ENCODE measurements at places on chromosomes 12 and 14.

- peak; percentile 14 for DNase-seq
These were observed 84.4 kb downstream of the C2CD5 start for GRCh38 chr12:22459838-22460490.

DNA sequence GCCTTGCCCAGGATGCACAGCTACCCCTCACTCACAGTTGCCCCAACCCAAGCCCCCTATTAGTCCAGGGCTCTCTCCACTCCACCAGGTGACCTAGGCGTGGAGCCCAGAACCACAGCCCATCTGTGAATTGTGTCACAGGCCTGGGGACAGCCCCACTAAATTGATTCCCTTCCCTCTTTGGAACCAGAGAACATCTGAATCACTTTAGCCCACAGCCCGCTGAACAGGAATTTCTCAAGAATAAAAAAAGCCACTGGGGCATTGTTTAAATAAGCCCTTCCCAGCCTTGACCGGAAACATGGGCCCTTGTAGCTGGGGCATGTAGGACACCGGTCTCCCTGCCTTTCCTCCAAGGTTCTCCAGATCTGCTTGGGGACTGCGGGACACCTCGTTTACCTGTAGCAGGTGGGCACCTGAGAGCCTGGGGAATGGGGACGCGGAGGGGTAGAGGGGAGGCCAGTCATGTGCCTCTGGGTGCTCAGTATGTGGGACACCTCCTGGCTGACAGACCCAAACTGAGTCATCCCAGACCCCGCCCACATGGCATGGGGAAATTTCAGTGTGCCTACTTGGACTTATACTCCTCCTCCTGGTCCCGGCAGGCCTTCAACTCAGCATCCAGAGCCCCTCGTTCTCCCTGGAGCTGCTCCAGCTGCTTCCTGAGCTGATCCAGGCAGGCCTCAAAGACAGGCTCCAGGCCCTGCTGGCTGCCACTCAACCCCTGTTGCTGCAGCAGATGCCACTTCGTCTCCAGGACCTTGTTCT, 1.3 kb downstream of the KRT78 start:
- DNase-seq, result no peak

GRCh38 chr12:304805-305204, 42.2 kb upstream of the SLC6A13 start:
- DNase-seq, result no peak

GRCh38 chr12:50224026-50224692, 57.0 kb upstream of the CERS5 start:
- DNase-seq, result no peak

DNA sequence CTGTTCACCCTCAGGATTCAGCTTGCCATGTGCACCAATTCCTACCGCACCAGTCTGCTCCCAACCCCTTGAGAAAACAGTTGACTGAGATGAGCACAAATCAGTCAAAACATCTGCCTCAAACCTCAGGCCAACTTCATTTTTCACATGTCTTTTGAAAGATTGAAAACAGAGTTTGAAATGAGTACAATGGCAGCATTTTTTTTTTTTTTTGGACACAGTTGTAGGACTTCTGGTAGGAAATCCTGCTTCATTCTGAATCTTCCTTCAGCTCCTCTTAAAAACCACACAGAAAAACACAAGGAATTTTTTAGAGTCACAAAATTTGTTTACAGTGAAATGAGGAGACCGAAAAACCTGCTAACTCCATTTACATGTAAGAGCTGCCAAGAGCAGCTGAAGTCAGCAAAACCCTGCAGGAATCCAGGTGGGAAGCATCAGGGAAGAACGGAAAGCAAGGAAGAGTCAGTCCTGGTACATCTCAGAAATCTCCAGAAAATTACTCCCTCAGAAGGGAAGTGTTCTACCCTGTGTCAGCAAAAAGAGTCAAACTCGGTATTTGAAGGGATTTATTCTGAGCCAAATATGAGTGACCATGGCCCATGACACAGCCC, 100.3 kb upstream of the TMTC1 start:
- DNase-seq, result no peak

- no peak for DNase-seq
These were observed 1.4 kb downstream of the EGLN3 start for GRCh38 chr14:33949411-33949893.

GRCh38 chr14:74551431-74552371, 58.1 kb downstream of the ISCA2 start:
- no peak for DNase-seq

DNA sequence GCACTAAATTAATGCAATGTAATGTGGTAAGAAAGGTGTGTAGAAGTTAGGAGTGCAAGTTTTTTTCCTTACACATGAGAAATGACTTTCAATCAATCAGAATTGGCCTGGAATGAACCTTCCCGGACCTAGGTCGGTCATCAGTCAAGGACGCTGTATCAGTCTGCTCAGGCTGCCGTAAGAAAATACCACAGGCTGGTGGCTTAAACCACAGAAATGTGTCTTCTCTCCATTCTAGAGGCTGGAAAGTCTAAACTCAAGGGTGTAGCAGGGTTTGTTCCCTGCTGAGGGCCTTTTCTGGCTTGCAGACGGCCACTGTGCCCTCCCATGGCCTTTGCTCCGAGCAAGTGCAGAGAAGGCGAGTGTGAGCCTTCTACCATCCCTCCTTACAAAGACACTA, 86.6 kb upstream of the DYNC1H1 start:
- no peak for DNase-seq

DNA sequence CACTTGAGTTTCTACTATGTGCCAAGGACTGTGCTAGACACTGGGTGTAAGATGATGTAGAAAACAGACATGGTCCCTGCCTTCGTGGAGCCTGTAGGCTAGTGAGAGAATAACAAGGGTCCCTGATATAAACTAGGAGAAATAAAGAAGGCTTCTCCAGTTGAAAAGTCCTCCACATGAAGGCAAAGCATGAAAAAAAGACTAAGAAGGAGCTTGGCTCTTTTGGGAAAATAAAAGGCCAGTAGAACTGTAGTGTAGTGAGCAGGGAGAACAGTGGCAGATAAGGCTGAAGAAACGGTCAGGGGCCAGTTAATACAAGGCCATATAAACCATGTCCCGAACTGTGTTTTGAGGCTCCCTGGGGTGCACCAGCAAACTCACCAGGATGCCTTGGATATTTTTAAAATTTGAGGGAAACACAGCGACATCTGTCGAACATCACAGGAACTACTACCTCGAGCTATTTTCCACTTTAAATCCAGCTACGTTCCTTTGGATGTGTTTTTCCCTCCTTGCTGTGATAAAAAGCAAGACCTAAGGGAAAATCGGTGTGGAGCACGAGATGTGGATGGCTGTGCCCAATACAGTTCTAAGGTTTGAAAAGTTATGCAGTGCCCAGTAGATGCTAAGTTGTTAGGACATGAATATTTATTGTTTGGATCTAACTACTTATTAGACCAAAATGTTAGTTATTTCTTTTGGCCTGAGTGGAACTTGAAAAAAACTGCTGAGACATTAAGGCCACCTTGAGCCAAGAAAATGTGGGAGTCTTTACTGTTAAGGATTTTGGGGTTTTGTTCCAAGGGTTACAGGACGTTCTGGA, 8.5 kb upstream of the CFL2 start:
- peak; percentile 61 for DNase-seq

GRCh38 chr12:71124835-71125460, 32.9 kb downstream of the TSPAN8 start:
- DNase-seq, result no peak

DNA sequence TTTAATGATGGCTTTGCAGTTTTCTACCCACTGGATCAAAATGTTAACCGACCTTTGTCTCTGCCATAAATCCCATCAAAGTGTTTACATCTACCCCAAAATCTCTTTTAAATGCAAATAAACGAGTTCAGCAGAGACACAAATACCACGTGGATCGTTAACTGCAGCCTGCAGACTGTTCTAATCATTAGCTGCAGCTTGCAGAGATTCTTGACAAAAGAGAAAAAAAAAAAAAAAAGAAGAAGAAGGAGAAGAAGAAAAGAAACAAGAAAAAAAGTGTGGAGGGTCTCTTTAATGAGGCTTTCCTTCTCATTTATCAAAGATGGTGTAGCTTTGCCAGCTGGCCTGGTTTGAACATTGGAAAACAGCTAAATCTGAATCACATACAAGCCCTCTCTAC, 275.7 kb downstream of the NEDD1 start:
- DNase-seq, result no peak

DNA sequence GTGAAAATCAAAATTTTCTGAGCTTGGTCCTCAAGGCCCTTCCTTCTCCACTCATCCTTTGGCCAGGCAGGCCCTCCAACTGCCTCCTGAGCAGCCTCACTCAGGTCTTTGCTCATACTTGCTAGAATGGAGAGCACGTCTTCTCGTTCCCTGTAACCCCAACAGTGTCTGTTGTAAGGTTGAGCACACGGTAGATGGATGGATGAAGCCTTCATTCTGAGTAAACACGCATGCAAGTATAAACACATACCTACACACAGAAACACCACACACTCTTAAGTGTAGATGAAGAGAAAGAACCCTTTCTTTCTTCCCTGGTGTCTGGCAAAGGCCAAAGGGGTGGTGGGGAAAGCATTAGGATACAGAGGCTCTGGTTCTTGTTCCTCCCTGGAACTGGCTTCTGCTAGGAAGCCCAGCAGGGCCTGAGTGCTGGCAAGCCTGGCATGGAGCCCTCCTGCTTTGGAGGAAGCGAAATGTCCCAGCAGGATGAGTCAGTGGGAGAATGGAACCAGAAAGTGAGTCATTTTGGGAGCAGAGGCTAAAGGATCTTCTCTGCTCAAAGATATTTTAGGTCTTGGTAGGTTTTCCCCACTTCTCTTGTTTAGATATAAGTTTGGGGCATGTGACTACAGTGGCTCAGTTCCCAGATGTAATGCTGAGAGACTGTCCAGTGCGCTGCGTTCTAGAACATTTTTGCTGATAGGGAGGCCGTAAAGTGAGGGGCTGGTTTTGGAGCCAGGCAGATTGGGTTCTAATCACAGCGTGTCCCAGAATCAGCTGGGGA, 127.4 kb downstream of the CACNA1C start:
- DNase-seq, result peak; percentile 85

- DNase-seq, result no peak
These were observed 169.9 kb downstream of the PRKD1 start for GRCh38 chr14:29757711-29758233.

DNA sequence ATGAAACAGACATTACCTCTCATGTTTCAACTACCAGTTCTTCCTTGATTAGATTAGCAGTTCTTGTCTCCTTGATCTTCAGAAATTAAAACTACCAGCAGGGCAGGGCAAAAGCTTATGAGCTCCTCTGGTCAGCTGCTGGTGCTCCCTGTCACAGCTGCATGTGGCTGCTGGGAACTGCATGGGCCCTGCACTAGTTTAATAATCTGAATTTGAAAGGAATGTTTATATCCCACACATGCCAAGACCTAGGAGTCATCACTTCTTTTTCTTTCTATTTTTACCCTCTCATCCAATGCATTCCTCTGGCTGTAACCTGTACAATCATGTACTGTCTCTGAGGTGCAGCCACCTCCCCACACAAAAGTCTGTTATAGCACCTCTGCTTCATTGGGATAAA, 73.9 kb downstream of the ARMH4 start:
- DNase-seq, result peak; percentile 60

- DNase-seq, result peak; percentile 57
These were observed at the start of gene TNFRSF1A for GRCh38 chr12:6341417-6342139. TNFRSF1A (minus strand) TSS chr12:6342076; CDS start chr12:6341814, 262 bp downstream.

GRCh38 chr12:67543021-67543770, 105.3 kb upstream of the DYRK2 start:
- no peak for DNase-seq

DNA sequence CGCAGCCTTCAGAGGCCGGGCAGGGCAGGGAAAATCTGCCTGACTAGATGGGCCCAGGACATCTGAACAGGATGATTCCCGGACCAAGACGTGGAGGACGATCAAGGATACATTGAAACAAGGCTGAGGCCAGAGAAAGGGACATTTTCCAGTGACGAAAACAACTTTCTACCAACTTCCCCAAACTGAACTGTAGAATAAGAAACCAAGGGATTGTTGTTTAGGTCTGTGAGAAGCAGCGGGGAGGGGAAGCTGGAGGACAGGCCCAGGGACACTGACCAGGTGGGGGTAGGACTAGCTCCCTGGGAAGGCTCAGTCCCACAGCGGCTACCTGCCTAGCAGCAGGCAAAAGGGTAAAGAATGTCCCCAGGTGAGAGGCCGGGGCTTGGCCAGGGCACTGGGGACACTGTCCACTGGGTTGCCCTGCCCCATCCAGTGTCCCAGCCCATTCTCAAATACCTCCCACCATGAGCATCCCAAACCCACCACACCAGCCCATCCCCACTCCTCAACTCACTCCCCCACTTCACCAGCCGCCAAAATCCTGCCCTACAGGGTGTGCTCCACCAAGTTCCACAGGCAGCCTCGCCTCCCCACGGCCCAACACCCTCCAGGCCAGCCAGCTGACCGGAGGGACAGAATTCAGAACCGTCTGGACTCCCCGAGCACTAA, 995 bp downstream of the TNFRSF1A start:
- DNase-seq, result no peak

- DNase-seq, result no peak
These were observed 46.7 kb downstream of the MSRB3 start for GRCh38 chr12:65325183-65325582.

DNA sequence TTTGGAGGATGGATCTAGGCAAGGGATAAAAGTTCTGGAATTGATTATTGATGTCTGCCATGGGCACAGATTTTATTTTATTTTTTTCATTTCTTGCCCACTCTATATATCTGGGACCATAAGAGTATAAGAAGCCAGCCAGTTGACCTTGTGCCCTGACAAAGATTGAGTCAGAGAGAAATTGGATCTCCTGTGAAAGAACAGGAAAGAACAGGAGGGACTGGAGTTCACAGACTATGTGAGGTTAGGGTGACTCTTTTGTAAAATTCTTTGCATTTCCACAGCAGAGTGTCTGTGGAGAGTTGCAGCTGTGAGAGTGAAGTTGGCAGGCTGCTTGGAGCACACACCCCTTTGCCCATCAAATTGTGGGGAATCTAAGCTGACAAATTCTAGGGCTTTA, 358.4 kb upstream of the TBX3 start:
- no peak for DNase-seq

DNA sequence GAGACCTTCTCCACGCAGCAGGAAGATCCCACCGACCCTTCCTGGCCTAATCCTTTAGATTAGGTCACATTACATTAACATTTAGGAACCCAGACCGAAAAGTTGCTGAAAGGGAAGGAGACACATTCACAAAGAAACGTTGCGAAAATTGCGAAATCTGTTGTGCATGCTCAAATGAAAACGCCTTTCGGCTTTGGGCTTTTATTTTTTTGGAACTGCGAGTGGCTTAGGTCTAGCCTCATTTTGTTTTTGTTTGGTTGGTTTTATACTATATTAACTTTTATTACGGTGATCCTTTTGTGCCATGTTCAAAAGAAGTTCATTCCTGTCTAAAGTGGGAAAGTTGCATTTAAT, 1.5 kb downstream of the MYF6 start:
- no peak for DNase-seq

DNA sequence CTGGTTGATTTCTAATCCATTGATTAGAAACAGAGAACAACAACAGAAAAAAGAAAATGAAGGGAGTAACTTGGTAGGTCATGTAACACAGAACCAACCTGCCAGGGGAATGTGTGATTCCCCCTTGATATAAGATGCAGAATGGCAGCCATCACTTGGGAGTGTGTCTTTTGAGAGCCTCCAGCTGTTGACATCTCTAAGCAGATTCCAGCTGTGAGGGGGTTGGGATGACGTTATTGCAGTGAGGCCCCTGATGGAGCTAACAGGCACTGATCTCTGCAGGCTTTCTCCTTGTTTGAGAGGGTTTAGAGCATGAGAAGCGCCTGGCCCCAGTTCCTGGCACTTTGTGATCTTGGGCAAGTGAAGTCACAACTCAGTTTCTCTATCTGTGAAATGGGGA, 124.9 kb downstream of the PELI2 start:
- no peak for DNase-seq

All from fibroblast of skin of left quadriceps (primary cell).